ENCODE measurements at places on chromosomes 1 and 21.

DNA sequence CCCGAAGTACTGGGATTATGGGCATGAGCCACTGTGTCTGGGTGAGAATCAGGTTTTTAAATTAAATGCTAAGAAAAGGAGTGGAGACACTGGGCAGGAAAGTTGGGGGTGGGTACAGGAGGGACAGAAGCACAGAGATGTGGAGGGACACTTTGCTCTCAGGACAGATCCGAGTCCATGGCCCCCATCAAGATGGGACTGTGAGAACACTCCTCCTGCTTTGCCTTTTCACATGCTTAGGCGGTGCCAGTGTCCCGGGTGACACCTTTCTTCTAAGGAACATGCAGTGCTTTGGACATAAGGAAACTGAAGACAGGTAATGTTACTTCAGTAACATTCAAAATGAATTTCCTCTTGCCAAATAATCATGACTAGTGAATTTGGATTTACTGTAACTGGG lies 16.7 kb downstream of the SLC25A33 start:
- no peak for DNase-seq

DNA sequence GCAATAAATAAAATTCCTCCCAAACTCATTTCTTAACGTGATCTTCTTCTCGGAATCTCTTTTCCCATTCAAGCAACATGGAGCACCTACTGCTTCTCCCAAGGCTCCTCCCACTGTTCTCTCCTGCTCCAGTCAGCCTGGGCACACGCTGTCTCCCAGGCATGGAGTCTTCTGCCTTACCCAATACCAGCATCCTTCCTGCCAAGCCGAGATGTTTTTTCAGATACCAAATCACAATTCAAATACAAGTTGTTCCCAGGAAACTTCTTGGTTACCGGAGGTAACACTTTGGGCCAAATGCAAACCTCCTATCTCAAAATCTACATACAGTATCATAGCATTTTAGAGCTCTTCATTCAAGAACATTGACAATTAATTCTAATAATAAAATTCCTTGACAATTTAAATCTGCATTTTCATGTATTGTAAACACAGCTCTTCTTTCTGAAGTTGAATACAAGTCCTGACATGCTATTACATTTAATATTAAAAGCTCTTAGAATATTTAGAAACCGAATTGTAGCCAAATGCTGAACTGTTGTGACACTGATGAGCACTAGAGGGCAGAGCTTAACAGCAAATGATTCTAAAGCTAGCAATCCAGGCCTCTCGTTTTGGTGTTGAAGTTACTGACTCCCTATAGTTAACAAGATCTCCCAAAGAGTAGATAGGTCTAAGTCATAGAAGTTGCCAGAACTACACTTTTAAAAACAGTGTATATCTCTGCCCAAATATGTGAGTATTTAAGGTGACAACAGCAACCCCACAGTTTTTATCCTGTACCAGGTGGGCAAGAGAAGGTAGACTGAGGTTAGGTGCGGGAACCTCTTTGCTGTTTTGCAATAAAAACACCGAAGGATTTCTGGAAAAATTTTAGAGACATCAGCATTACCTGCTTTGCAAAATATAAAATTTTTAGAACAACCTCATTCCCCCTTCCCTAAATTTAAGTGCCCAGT lies 52.3 kb downstream of the BCAR3 start:
- no peak for DNase-seq

DNA sequence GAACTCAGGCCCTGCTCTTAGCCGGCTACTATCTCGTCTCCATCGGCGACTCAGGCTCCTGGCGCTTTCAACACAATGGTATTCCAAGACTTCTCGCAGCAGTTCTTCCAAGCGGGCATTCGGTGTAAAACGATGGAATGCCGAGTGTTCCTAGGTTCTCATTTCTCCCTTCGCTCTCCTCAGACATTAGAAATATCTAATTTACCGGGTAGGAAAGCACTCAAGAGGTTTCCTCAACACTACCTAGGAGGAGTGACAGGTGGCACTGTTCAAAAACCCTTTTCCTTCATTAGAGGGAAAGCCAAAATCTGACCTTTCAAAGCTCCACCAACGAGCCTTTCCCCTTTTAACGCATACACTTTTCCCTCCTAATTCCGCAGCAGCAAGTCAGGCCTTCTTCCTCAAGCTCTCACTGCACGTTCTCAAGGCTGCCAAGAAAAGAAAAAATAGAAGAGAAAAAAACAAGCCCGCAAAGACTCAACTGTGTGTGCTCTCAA lies 601 bp downstream of the UBE2G2 start:
- DNase-seq, result no peak

- DNase-seq, result no peak
Measured at GRCh38 chr21:35390013-35390776, 341.1 kb upstream of the RUNX1 start.

GRCh38 chr1:150577557-150578271 lies 1.7 kb downstream of the MCL1 start:
- DNase-seq, result no peak

- no peak for DNase-seq
Measured at GRCh38 chr21:30336596-30336995, 898 bp downstream of the KRTAP27-1 start.

GRCh38 chr1:95852483-95853070 lies 618.6 kb downstream of the RWDD3 start:
- no peak for DNase-seq

DNA sequence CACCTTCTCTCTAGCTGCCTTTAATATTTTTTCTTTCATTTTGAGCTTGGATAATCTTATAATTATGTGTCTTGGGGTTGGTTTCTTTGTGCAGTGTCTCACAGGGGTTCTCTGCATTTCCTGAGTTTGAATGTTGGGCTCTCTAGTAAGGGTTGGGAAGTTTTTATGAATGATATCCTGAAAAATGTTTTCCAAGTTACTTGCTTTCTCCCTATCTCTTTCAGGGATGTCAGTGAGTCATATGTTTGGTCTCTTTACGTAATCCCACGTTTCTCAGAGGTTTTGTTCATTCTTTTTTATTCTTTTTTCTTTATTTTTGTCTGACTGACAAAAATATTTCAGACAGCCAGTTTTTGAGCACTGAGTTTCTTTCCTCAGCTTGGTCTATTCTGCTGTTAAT lies 55.4 kb upstream of the CCDC190 start:
- no peak for DNase-seq

GRCh38 chr21:36908260-36908908 lies 58.1 kb downstream of the HLCS start:
- no peak for DNase-seq

GRCh38 chr1:9853249-9853595 lies 29.5 kb upstream of the CLSTN1 start:
- no peak for DNase-seq

- DNase-seq, result no peak
Measured at GRCh38 chr1:204104331-204105130, 31.6 kb downstream of the SOX13 start.

DNA sequence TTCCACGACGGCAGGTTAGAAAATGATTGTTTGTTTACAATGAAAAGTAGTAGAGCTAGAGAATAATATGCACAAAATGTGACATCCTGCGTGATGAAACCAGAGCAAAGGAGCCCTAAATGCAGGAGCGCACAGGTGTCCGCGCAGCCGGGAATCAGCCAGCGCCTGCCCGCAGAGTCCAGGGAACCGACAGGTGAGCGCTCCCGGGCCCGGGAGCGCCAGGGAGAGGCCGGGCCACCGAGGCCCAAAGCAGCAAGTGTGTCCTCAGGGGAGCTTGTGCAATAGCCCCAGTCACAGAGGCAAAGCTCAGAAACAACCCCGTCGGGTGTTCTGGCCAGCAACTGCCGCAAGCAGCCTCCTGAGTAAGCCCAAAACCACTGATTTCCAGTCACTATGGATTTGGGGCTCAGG lies 789 bp upstream of the GALE start:
- no peak for DNase-seq

DNA sequence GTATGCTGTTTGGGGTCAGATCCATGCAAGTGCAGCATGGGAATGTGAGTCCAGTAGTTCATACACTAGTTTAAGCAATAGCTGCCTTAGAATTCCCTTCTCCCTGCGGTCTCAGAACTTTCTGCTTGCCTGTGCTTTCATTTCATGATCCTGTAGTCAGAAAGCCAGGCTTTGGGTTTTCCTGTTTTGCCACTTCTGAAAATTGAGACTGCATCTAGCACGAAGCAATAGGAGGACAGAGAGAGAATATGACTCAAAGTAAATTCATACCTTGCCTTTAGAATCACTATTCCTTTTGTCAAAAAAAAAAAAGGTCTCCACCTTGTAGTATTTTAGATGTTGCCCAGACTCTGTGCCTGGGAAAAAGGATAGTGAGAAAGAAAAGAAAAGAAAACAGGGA lies 161.2 kb upstream of the SNX7 start:
- DNase-seq, result no peak

- no peak for DNase-seq
Measured at GRCh38 chr21:38561205-38561604, 62.9 kb upstream of the ERG start.

GRCh38 chr1:234229581-234230387 lies 143.5 kb upstream of the COA6 start:
- DNase-seq, result no peak

DNA sequence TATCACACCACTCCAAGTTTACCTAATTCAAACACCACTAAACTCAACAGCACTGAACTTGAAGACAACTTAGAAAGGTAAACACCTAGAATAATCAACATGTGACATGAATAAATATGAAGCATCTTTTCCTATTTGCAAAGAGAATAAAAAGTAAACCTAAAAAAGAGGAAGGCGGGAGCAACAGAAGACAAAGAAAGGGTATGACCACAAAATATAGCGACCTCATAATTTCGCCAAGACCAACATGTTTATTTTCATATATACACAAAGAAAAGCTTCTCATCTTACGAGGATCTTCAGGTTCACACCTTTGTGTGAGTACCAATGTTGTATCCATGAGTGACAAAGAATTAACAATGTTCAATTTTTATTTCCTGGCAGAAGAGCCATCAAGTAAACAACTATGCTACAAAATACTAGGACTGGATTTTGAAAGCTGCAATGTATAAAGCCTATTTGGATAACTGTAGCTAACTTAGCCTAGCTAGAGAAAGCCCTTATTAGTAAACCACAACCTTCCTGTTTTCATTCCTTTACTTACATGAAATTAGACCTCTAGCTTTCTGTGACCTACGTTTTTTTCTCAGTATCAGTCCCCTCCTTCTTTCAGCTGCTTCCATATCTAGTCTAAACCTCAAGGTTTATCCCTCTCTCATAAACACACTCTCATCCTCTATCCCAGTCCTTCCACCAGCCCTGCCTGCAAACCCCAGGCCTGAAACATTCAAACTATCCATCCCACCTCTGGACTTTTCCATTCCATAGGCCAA lies 21.3 kb upstream of the PHTF1 start:
- DNase-seq, result no peak

DNA sequence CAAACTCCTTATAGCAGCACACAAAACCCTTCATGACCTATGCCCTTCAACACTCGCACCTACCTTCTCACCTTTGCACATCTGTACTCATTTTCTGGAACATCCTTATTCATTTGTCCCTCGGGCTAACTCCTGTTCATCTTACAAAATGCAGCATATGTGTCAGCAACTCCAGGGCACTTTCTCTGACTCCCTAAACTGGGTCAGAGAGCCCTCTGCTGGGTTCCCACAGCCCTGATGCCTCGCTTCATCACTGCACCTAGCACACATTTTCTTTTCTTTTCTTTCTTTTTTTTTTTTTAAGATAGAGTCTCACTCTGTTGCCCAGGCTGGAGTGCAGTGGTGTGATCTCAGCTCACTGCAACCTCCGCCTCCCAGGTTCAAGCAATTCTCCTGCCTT lies 54.0 kb downstream of the RAB3B start:
- no peak for DNase-seq

DNA sequence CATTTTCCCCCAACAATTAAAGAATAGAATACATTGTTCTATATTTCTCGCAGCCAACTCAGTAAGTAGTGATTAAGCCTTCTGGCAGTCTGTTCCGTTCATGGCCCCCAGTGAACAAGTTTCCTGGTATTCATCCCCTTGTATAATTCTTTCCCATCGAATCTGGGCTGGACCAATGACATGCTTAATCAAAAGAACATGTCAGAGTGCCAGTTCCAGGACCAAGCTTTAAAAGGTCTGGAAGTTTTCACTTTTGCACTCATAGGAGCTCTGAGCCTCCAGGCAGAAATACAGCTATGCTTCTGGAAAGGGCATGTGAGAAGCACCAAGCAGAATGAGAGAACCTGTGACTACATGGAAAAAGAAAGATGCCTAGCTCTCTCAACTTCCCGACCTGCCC lies 22.5 kb upstream of the DPYD start:
- no peak for DNase-seq

GRCh38 chr1:18485227-18485626 lies 4.5 kb downstream of the KLHDC7A start:
- DNase-seq, result no peak

DNA sequence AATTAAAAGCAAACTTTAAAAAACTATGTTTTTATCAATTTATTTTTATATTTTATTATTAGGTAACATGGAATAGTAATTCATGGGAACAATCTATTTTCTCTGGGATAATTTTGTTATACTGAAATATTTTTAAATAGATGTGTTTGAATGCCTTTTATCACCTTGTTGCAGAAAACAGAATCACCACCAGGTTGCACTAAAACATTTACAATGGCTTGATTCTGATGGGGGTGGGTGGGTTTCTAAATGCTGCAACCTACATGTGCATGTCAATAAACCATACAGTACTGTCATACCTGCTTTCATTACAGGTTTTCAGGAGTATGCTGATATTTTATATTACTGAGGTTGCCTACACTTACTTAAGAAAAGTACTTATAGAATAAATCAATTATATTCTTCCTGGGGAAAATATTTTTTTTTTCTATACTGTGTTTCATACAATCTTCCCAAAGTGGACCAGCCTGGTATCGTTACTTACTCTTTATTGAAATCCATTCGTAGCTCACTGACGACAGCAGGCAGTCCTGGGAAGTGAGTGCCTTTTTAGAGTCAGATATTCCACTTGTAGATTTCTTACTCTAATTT lies 132.8 kb downstream of the PTPRC start:
- no peak for DNase-seq

GRCh38 chr1:234769986-234770795 lies 160.2 kb upstream of the IRF2BP2 start:
- no peak for DNase-seq

DNA sequence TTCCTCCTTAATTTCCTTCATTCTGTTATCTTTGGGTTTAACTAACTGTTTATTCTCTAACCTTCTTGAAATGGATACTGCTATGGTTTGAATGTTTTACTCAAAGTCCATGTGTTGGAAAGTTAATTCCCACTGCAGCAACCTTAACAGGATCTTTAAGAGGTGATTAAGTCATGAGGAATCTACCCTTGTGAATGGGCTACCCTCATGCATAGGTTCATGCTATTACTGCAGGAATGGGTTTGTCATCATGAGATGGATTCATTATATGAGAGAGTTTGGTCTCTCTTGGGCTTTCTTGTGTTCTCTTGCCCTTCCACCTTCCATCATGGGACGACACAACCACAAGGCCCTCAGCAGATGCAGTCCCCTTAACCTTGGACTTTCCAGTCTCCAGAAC lies 516.9 kb downstream of the ADGRL2 start:
- no peak for DNase-seq

DNA sequence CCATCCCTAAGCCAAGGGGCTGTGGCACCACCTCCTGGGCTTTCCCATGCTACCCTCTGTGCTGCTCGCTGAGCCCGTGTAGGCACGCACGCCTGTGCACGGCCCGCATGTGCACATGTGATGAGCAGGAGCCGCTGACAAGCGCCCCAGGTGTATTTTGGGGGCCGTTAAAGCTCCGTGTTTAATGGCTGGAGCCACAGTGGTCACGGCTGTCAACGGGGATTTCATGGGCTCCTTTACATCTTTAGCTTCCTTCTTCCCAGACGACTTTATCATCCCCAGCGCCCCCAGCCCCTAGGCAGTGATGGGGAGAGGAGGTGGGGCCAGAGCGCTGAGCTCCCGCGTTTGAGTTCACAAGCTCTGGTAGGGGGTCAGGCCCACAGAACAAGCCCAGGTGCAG lies 11.7 kb upstream of the EPHA8 start:
- no peak for DNase-seq
